ENCODE measurements at places on chromosomes 4 and X.

- no peak for DNase-seq
Observed at GRCh38 chr4:187174749-187175148, 451.1 kb upstream of the FAT1 start.

DNA sequence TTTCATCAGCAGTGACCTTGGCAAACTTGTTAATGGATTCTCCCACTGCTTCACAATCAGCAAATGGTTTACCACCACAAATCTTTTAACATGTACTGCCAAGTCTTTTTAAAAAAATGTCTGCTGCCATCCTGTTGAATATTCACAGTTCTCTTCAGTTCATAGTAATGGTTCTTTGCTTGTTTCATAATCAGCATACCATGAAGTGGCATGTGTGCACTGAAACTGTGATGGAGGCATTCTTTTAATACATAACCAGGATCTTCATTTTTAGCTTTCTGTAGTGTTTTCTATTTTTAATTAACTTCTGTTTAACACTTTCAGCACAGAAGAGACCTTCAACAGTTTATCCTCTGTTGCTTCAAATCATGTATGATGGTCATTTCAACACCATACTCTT is 230.1 kb upstream of the ARSJ start:
- no peak for DNase-seq

- DNase-seq, result no peak
Observed at GRCh38 chrX:72475338-72475737, 97.3 kb downstream of the HDAC8 start.

DNA sequence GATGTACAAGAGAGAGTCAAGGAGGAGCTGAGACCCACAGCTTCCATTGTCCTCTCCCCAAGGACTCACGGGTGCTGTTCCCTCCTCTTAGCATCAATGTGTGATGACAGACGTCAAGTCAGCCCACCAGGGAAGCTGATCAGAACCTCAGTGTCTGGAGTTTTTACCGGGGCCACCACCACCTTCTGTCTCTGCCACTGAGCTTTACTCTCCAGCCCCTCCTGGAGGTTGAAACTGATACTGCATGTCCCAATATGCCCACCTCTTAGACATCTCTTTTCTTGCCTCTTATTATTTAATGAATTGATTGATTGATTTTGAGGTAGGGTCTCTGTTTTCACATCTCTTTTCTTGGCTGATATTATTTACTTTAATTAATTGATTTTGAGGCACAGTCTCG is 10.3 kb upstream of the AKAP17A start:
- peak; percentile 47 for DNase-seq

- no peak for DNase-seq
Observed at GRCh38 chr4:732911-733630, 27.4 kb downstream of the PCGF3 start.

- no peak for DNase-seq
Observed at GRCh38 chr4:158169506-158169905, 3.3 kb downstream of the GASK1B start.
